ENCODE measurements at places on chromosomes 5 and 9. TPM values are rescaled to one million over a fixed set of nuclear protein-coding genes. Genes with fewer than 3 reads are reported as not detected.

DNA sequence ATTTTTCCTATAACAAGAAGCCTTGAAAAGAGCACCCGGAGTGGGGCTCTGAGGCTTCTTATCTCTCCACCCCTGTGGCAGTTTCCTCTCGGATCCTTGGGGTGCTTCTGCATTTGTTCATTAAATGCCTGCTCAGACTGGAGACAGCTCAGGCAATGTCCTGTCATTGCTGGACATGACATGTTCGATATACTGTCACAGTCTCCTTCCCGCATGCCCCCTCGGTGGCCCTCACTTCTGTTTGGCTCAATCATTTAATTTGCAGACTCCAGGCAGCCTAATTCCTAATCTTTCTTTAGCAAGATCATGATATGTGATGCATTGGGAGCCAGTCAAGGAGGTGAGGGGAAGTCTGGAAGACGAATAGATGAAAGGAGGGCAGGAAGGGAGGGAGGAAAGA, 37.5 kb upstream of the CPEB4 start:
- H3K27me3 ChIP-seq, result no peaks in the 10 kb centered on the region
- no peaks in the 10 kb centered on the region for H3K36me3 ChIP-seq
- H3K4me3 ChIP-seq, result no peak overlapping the region
- no peaks in the 10 kb centered on the region for H3K4me1 ChIP-seq
- no peak for DNase-seq
- no peak overlapping the region for H3K27ac ChIP-seq

DNA sequence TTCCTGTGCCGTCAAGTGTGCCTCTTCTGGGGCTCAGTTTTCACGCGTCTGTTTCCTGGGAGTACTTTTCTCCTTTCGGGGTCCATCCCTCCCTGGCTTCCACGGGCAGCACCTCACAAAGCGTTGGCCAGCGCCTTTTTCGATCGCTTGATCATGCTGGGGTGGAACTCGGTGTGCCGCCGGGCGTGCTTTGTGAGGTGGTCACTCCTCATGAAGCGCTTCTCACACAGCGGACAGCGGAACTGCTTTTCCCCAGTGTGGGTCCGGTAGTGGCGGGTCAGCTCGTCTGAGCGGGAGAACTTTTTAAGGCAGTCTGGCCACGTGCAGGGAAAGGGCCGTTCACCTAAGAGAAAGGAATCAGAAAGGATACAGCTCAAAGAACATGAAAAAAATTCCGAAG, 26.8 kb downstream of the KLF9 start:
- no peak overlapping the region for H3K27ac ChIP-seq
- DNase-seq, result no peak
- H3K4me3 ChIP-seq, result no peak overlapping the region
- H3K4me1 ChIP-seq, result peaks cover 26% of the 10 kb centered on the region

The SLC6A18 gene
- not detected for total RNA-seq

The FAM120AOS gene
- total RNA-seq, result 22.9 TPM

The ZNF474 gene
- 0.18 TPM for total RNA-seq

The IL7R gene
- total RNA-seq, result 10.6 TPM
